Fibroblast of villous mesenchyme (primary cell): ENCODE measurements at places on chromosomes 11 and 22.
A peak's percentile ranks its signal among the peaks of the same experiment; 100 is the strongest.

DNA sequence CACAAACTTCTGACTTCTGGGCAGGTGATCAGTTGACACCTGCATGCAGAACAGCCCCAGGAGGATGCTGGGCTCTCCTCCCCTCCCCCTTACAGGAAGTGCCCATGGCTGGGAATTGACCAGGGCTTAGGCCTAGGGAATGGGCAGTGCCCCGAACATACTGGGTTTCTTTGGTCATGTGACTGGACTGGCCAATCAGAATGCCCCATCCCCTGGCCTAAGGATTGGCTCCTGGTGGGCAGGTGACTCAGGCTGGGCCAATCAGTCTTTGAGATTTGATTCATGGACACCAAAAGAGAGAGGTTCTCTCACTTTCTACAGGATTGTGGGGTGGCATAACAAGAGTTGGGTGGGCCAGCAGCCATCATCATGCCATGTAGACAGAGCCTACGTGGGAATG lies 37.1 kb downstream of the MCM5 start:
- DNase-seq, result no peak

- no peak for DNase-seq
Observed at GRCh38 chr11:131692151-131692550, 321.7 kb downstream of the NTM start.

DNA sequence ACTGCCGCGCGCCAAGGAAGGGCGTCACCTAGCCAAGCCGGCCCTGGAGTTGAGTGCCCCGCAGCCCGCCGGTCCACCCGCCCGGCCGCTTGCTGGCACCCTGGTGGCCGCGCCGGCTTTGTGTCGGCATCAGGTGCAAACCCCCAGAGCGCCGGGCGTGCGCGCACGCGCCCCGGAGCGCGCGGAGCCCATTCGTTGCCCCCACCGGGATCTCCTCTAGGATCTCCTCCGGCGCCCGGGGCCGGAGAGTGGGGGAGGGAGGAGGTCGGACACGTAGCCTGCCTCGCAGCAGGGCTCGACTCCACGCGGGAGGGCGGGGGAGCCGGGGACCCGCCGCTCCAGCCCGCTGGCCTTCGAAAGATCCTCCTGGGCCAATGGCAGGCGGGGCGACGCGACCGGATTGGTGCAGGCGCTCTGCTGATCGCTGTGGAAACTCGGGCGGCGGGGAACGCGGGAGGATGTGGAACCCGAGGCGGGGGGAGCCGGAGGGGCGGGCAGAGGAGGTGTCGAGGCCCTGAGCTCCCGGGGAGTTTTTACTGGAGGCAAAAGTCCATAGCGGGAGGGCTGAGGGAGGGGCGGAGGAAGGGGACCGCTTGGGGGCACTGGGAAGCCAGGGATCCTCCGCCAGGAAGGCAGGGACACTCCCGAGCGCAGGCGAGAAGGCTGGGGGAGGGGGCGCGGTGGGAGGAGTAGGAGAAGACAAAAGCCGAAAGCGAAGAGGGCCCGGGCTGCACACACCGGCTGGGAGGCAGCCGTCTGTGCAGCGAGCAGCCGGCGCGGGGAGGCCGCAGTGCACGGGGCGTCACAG lies at the start of gene FADS2:
TSS of gene FADS2 (plus strand) at position 730 of the 808 bp plus-strand sequence. CDS start 91 bp downstream, outside the sequence.
- peak; percentile 99 for DNase-seq

- DNase-seq, result no peak
Observed at GRCh38 chr11:39968071-39968470, 1491.4 kb downstream of the LRRC4C start.

- DNase-seq, result no peak
Observed at GRCh38 chr11:32918427-32918826, 25.8 kb downstream of the QSER1 start.

GRCh38 chr11:127118811-127119210 lies 118.2 kb upstream of the KIRREL3 start:
- no peak for DNase-seq

DNA sequence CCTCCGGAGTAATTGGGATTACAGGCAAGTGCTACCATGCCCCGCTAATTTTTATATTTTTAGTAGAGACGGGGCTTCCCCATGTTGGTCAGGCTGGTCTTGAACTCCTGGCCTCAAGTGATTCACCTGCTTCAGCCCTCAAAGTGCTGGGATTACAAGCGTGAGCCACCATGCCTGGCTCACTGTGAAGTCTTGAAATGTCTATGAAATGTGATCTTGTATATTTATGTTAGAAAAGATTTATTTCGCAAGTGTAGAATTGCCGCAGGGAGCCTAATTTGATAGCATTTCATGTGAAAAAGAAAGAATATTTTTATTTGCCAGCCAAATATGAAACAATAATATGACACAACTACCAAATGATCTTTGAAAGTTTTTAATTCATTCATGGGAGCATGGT lies 52.1 kb downstream of the GRAMD1B start:
- DNase-seq, result no peak

DNA sequence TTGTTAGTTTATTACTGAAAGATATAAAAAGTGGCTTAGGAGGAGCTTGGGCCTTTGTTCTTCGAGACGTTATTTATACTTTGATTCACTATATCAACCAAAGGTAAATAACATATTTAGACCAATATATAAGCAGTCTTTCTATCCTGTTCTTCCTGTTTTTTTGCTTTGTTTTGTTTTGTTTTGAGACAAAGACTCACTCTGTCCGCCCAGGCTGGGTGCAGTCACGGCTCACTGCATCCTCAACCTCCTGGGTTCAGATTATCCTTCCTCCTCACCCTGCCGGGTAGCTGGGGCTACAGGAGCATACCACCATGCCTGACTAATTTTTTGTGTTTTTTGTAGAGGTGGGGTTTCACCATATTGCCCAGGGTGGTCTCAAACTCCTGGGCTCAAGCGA lies 66.8 kb downstream of the ATM start:
- no peak for DNase-seq

DNA sequence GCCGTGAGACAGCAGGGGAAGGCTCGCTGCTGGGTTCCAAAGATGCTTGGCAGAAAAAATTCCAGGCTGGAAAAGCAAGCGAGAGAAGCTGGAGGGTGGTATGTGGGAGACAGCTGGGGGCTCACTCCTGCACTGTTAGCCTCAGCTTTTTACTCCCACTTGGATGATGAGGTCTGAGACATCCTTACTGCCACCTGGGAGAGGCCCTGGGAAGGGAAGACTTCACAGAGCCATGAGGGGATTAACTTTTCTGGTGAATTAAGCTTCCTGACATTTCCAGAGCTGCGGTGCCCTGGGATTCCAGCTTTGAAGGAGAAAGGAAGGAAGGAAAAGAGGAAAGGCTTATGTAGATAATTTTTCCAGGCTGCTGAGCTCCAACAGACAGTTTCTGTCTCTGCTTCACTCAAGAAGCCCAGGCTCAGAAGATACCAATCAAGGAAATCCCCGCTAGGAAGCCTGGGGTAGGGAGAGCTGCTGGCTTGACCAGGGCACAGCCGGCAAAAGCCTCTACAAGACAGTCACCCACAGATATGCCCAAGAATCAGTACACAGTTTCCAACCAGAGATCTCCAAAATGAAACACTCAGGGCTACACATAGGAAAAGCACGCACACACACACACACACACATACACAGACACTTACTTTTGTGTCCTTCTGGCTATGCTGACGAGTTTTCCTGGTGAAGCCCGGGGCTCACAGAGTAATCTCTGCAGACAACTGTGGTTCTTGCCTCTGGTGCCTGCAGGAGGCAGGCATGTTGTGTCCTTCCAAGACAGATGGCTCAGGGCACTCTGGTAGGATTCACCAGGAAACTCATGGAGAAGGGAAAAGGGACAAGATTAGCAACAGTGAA lies 907 bp downstream of the MCHR1 start:
- peak; percentile 49 for DNase-seq

GRCh38 chr22:50276143-50276542 lies 6.0 kb upstream of the MAPK11 start:
- DNase-seq, result peak; percentile 67

DNA sequence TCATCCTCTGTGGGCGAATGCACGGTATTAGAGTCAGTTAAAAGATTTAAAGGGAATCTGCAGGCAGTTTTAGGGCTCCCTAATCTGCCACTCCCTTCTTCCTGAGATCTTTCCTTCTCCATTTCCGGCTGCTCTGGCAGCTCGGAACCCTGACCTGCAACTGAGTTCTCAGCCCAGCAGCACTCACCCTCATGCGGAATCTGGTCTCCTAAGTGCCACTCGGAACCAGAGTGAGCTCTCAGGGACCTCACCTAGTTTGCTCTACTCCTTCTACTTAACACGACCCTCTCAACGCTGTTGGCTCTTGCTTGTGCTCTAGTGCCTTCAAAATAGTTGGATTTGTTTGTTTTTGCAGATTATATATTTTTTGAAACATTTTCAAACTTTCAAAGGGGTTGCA lies 19.3 kb upstream of the IL10RA start:
- no peak for DNase-seq

DNA sequence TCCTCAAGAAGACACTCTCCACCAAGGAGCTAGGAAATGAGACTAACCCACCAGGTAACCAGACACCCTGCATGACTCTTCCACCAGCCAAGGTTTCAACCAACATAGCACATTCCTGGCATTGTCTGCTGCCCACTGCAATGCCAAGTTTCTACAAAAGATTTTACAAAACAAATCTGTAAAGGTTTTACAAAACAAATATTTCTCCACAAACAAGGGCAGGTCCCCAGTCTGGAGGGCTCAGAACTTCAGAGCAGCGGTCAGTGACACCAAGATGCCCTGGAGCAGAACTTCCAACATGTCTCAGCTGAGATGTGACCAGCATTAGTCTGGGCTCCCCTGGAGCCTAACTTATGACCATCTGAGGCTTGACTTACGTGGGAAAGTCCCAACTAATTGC lies 14.0 kb downstream of the GALNT18 start:
- DNase-seq, result no peak

DNA sequence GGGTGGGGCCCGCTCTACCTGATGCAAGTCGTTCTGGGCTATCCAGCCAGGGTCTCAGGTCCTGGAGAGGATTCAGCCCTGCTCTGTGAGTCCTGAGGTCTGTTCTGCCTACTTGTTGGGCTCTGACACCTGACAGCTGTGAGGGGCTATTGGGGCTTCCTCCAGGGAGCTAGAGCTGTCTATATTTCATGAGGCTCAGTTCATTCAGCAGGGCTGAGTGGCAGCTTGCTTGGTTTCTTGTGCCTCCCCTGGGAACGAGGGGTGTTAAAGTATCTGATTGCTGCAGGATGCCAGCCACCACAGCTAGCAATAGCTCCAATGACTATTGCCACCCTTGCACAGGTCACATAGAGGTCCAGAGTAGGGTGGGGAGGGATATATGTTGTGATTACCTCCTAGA lies 26.7 kb downstream of the INSC start:
- no peak for DNase-seq

- DNase-seq, result no peak
Observed at GRCh38 chr11:28739489-28740280, 631.5 kb downstream of the METTL15 start.

- DNase-seq, result no peak
Observed at GRCh38 chr11:45684440-45684839, 19.0 kb upstream of the CHST1 start.

- no peak for DNase-seq
Observed at GRCh38 chr11:36151933-36152580, 137.2 kb downstream of the COMMD9 start.

DNA sequence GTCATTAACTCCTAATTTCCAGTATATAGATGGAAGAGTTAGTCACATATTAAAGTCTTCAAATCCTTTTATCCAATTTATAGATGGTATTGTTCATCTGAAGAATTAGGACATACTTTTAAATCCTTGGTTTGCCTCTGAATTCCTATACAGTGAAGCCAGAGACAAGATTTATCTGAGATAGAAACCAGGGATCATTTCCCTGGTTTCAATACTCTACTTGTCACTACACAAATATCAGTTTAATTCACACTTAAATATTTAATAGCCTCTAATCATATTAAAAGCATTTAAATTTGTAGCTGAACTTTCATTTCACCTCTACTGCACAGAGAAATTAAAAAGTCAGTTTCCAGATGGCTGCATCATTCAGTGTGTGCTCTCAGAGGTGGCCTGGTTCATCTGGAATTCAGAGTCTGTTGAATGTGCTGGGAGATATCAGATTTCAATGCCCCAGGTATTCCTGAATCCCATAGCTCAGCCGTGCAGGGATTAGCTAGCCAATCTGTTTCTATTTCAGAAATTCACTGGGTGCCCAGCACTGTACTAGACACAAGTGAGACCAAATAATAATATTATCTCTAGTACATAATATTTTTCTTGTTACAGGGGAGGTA lies 344.3 kb downstream of the AASDHPPT start:
- no peak for DNase-seq

DNA sequence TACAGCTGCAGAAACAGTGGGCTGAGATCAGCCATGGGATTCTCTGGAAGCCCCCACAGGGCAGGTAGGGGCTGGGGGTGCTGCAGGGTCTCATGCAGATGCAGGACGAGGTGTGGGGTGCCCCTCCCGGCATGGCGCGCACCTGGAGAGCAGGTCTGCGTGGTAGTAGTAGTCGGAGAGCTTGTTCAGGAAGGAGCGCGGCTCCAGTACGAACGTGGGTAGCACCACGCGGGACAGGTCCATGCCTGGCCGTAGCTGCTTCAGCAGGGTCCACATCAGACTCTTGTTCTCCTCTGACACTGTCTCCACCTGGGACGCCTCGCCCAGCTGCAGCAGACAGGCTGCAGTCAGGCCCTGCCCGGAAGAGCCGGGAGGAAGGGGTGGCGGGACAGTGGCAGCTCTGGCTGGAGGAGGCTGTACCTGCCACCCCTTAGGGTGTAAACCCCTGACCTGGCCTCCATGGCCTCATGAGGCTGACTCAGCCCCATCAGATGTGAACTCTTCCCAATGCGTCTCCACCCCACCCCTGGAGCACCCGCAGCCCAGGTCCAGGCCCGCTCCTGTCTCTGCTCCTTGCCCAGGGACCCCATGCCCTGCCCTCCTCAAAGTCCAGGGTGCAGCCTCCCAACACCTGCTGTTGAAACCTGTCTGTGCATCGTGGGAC lies 47.0 kb upstream of the CARS1 start:
- no peak for DNase-seq

DNA sequence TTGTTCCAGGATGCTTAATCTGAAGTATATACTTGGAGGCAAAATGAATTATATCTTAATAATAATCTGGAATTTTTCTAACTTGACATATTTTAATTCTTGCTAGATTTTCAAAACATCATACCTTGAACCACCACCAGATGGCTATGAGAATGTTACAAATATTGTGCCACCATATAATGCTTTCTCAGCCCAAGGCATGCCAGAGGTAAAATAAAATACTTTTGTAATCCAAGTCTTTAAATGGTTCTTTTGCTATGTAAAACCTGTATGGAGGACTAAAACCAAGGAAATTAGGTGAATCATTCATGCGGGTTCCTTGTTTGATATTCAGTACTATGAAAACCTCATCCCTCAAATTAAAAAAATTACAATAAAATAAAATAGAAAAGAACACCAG lies 14.4 kb downstream of the NAALAD2 start:
- no peak for DNase-seq

- no peak for DNase-seq
Observed at GRCh38 chr11:34978236-34979191, 62.1 kb downstream of the PDHX start.
